ENCODE measurements at places on chromosomes 5 and 9.

- DNase-seq: no peak
These were observed 138.1 kb upstream of the PCA3 start for GRCh38 chr9:76626141-76626540.

- no peak for DNase-seq
These were observed 291.9 kb downstream of the COX7C start for GRCh38 chr5:86909418-86910295.

DNA sequence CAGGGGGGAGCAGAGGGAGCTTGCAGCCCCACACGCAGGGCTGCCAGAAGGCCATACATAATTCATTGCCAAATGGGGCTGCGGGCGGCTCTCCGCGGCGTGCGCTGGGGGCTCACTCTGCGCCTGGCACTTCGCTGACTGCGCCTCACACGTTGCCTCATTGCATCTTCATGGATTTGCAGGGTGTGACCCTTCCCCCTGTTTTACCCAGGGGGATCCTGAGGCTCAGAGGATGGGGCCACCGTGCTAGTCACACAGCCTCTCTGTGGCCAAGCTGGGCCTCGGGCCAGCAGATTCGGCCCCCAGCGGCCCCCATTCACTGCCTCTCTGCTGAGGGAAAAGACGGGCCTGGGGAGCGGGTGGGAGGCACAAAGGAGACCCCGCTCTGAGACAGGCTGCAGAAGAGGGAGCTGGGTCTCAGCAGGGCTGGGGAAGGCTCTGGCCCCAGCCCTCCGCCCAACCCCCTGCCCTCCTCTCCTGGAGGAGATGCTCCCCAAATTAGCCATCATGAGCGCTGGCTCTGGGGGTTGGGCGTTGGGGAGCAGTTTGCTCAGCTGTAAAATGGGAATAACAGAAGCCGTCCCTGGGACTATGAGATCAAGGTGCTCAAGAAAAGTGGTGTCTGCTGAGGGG is 115.5 kb downstream of the C9orf50 start:
- DNase-seq: no peak

DNA sequence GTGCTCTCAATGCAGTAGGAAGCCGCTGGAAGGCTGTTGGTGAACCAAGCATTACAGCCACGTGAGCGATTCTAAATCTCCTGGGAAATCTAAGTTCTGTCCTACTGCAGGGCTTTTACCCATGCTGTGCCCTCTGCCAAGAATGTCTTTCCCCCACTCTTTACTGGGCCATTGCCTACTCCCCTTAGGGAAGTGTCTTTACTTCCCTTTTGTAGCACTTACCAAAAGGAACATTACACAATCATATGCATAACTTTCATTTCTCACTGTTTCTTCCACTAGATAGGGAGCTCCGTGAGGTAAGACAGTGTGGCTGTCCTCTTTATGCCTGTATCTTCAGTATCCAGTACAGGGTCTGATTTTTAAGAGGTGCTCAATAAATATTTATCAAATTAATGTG is 241.7 kb upstream of the NR4A3 start:
- no peak for DNase-seq

DNA sequence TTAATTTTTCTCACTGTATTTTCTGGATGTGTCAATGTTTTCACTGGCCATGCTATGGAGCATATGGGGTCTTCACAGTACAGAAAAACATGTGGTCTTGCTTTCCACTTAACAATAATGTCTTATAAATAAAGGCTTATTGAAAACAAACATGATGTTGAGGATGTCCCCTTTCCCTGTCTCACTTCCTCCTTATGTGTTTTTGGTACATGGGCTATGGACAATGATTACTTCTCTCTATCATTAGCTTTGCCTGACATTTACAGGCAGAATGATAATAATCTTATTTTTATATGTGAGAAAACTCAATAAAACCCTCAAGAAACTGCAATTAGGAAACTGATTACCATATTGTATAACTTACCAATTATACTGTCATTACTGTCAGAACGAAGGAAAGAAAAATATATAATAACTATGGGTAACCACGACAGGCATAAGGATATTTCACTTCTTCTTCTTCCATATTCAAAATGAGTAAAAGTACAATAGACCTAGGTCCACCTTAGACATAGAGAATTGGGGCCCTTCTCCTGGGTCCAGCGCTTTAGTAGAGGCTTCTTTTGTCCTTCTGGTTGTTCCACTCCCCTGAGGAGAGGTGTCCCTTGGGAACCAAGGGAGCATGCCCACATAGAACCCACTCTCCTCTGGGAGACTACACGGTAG is 375.0 kb downstream of the MAN2A1 start:
- DNase-seq: no peak

DNA sequence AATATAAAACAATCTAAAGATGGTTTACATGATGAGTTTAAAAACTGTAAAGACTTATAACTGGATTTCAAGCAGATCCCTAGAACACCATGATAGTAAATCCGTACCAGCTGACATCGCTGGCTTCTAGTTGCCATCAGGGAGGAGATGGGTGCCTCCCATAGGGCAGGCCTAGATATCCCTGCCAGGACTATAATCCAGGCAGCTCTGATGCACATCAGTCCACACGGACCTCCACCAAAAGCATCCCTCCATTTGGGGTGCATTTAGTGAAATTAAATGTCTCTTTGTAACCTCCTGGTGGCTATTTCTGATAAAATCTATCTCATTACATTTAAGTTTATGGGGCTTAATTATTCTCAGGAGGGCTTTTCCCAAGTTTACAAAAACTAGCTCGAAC is 45.8 kb downstream of the RETREG1 start:
- DNase-seq: no peak

DNA sequence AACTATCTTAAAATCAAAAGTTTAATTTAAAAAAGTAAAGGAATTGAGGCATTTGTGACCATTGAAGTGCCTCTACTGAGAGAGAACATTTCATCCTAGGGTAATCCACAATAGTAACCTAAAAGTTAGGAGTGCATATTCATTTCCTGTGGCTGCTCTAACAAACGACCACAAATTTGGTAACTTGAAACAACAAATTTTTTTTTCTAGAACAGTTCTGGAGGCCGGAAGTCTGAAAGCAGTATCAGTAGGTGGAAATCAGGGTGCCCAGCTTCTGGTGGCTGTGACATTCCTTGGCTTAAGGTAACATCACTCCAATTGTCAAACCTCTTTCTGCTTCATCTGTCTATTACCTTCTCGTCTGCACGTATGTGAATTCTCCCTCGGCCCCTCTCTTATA is 67.1 kb upstream of the SSBP2 start:
- no peak for DNase-seq

GRCh38 chr5:151002250-151002649 is 18.1 kb upstream of the GPX3 start:
- DNase-seq: no peak

GRCh38 chr5:110549301-110549700 is 177.2 kb downstream of the TMEM232 start:
- no peak for DNase-seq

- no peak for DNase-seq
These were observed 32.2 kb upstream of the CDH18 start for GRCh38 chr5:20020247-20020646.

- DNase-seq: no peak
These were observed 59.9 kb downstream of the GABRA6 start for GRCh38 chr5:161745392-161745791.

GRCh38 chr9:116737152-116737546 is 50.0 kb downstream of the TRIM32 start:
- peak; percentile 62 for DNase-seq

DNA sequence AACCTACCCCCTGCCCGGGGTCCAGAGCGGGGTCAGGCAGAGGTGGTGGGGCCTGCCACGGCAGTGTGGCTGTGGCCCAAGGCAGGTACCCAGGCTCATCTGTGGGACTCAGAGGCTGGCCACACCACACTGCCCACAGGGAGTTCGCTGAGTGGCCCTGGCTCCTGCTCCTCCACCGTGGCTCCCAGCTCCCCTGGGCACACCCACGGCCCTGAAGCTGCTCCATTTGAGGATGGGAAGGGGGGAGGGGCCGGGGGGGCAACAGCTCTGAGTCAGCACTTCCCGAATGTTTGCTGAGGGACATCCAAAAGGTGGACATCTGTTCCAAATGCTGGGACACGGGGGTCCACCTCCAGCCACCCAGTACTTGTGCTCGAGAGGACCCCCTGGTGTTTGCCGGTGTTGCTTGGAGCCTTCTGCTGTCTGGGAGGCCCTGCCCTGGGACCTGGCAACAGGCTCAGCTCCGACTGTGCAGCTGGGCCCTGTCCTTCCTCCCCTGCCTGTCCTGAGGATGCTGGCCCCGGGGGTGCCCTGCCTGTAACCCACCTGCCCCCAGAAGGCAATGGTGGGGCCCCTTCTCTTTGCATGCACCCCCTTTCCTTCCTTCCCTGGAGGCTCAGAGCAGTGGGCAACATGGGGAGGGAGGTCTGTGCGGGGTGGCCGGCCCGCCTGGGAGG is 2.5 kb upstream of the NRARP start:
- DNase-seq: no peak

DNA sequence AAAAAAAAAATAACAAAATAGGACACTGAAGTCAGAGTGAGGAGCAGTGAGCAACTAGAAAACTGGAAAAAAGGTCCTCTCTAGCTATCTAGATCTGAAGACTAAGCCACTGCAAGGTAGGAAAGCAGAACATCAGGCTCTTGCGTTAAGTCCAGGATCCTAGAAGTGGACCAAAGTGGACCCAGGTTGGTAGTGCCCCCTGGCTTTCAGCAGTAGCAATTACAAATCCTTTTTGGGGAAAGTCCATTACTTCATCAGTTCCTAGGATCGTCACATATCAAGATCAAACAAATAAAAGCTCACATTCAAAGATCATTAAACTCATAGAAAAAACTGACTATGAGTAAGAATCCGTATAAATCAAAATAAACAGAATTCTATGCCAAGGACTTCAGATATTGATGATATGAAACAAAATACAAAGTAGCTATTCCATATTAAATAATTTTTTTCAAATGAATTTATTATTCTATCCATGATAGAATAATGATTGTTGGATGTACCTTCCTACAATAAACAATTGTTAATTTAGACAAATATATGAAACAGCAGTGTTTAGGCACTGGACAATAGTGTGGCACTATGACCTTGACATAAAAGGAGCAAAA is 6.5 kb upstream of the RICTOR start:
- peak; percentile 9 for DNase-seq

- no peak for DNase-seq
These were observed 4.5 kb downstream of the EBF1 start for GRCh38 chr5:159095151-159095721.

DNA sequence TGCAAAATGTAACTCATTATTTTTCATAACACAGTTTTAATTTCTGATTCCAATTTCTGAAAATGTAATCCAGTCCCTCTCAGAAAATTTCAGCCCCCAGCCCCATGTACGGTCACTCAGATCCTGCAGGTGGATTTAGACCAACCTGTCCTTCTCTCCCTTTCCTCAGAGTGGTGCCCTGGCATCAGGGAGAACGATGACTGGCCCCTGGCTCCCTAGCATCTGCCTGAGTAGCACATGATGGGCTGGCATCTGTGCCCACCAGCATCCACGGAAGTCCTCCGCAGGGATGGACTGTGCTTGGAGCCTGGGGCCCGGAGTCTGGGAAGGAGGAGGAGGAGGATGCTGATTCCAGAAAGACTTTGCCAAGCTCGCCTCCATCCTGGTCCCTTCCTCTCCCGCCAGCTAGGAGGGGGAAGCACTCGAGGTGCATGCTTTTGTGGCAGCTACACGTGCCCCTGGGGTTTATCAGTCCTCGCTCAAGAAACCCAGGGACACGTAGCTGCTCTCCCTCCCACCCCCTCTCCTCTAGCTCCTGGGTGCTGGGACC is 54.4 kb upstream of the RUFY1 start:
- DNase-seq: no peak

DNA sequence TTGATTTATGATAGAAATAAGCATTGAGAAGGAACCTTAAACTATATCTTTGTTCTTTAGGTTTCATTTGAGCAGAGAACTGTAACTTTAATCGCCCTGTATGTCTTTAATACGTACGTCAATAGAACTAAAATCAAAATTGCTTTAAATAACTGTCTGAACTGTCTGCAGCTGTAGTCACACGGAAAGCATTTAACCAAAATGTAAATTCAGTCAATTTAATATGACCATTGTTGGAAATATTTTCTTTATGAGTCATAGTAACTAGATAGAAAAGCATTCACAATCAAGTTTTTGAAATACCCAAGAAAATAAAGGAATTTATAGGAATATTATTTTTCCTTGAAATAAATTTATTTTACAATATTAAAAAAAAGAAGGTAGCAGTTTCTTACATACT is 157.1 kb upstream of the CDH6 start:
- no peak for DNase-seq

- DNase-seq: no peak
These were observed 83.4 kb downstream of the MEGF10 start for GRCh38 chr5:127373858-127374491.

DNA sequence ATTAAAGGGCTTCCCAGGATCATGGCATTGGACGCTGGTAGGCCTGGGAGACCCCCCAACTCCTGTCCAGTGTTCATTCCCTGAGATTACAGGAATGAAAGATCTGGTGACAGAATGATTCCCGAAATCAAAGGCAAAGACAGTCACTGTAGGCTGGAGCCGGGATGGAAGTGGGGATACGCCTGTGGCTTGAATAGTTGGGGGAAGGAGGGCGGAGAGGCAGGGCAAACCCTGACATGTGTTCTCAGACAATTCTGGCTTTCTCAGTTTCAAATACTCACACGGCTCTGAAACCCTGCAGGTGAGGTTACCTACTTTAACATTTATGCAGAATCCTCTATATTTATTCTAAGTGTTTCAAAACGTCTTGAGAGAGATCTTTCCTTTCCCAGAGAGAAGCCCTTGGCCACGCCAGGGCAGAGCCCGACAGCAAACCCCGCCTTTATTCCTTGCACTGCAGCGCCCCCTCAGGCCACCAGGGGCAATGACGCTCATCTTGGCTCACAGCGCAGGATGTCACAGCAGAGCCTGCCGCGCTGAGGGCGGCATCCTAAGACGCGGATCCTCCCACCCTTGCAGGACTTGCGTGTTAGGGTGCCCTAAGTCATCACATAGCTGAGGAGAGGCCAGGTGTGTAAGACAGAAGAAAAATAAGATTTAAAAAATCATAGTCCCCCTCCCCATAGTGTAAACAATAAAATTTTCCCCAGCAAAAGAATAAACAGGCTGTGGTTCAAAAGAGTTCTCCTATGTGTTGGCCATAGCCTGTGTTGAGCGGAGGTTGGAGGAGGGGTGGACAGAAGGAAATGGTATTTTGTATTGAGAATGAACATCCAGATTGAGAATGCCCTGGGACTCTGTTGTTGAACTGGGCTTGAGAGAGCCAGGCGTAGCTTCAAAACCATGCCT is 284.5 kb downstream of the NTRK2 start:
- DNase-seq: peak; percentile 80

GRCh38 chr5:62585306-62585705 is 6.7 kb downstream of the LRRC70 start:
- no peak for DNase-seq

Data from tibial nerve (tissue), 4 donors.